ENCODE measurements at places on chromosomes 3 and 15.

DNA sequence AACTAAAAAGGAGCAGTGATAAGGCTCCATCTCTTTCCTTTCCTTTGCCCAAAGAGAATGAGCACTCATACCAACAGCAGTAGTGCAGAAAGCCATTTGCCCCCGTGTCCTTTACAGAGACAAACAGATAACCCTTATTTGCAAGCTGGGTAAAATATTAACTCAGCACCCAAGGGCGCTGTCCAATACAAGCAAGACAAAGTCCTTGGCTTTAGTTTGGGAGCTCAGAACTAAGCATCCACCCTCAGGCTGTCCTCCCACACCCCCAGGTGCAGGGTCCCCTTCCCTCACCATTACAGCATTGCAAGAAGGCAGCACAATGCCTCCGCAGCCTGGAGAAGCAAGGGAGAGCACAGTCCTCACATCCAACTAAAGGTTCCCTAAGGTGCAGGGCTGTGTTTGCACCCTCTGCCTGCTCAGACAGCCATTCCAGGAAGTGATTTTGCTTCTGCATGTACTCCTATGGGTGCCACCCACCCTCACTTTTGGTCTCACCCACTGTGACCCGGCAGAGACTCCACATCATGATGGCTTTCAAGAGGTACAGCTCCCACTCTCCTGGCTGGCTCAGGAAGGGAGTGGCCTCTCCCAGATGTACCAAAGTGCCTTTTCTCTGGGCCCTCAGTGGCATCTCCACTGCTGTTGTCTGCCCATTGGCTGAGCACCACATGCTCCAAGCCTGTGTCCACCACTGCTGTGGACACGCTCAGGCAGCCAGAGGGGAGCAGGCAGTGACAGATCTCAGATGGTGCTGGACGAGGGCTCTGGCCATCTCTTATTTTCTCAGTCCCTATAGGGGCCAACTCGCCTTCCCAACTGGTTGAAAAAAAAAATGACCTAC is 34.1 kb upstream of the HES1 start:
- H3K27ac ChIP-seq, result no peak overlapping the region
- H3K36me3 ChIP-seq, result peaks cover 9% of the 10 kb centered on the region

- no peaks in the 10 kb centered on the region for H3K27me3 ChIP-seq
- H3K4me3 ChIP-seq, result peak overlapping the region; percentile 64
- DNase-seq, result no peak
- peaks cover 36% of the 10 kb centered on the region for H3K4me1 ChIP-seq
- no peaks in the 10 kb centered on the region for H3K36me3 ChIP-seq
These were observed 59.4 kb upstream of the IMPG2 start for GRCh38 chr3:101379658-101380376.

DNA sequence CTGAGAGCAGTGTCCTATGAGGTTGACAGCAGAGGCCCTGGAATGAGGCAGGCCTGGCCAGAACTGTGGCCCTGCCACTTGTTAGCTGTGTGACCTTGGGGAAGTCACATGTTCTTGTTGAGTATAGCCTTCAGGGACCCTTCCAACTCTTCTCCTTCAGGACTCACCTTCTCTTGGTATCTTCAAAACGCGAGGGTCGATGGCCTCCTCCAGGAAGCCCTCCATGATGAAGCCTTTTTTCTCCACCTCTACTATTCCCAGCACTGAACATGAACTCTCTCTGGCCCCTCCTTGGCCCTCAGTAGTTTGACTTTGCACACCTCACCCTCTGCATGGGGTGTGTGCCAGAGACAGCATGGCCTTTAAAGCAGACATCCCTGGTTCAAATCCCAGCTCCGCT is 195.1 kb upstream of the LINGO1 start:
- H3K27me3 ChIP-seq, result peaks cover 48% of the 10 kb centered on the region
- H3K27ac ChIP-seq, result no peak overlapping the region
- H3K4me3 ChIP-seq, result no peak overlapping the region
- H3K4me1 ChIP-seq, result peaks cover 4% of the 10 kb centered on the region
- no peak for DNase-seq
- H3K36me3 ChIP-seq, result no peaks in the 10 kb centered on the region

- DNase-seq, result no peak
- peaks cover 51% of the 10 kb centered on the region for H3K36me3 ChIP-seq
- no peaks in the 10 kb centered on the region for H3K4me1 ChIP-seq
- no peak overlapping the region for H3K4me3 ChIP-seq
These were observed 19.4 kb upstream of the ALPK3 start for GRCh38 chr15:84797801-84798200.

DNA sequence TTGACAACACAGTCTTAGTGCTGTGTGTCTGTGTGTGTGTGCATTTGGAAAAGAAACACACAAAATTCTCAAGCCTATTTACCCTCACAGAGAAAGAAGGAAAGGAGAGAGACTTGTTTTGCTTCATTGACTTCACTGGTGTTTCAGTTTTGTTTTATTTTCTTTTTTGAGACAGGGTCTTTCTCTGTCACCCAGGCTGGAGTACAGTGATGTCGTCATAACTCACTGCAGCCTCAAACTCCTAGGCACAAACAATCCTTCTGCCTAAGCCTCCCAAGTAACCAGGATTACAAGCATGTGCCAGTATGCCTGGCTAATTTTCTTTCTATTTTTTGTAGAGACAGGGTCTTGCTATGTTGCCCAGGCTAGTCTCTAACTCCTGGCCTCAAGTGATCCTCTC is 636.9 kb downstream of the TAFA4 start:
- H3K4me3 ChIP-seq, result no peak overlapping the region
- no peak for DNase-seq
- H3K4me1 ChIP-seq, result peaks cover 1% of the 10 kb centered on the region
- H3K27me3 ChIP-seq, result no peaks in the 10 kb centered on the region
- no peaks in the 10 kb centered on the region for H3K36me3 ChIP-seq

DNA sequence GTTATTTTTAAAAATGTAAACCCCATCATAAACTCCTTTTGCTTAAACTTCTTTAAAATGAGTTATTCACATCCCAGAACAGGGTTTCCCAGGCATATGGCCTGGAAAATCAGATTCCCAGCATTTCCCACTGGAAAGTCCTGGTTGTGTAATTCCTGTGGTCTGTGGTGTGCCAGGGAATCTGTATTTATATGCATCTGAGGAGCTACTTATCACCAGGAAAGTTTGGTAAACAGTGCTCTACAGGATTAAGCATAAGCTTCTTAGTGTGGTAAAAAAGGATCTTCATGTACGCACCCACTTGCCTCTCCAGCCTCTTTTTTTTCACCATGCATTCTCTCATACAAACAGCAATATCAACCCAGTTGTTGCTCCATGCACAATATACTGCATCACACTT is 28.2 kb downstream of the MEIS2 start:
- H3K27me3 ChIP-seq, result peaks cover 6% of the 10 kb centered on the region
- H3K4me3 ChIP-seq, result no peak overlapping the region
- no peak overlapping the region for H3K27ac ChIP-seq
- no peak for DNase-seq

- H3K27me3 ChIP-seq, result no peaks in the 10 kb centered on the region
- no peak overlapping the region for H3K27ac ChIP-seq
- no peak overlapping the region for H3K4me3 ChIP-seq
- DNase-seq, result no peak
- H3K4me1 ChIP-seq, result no peaks in the 10 kb centered on the region
- no peaks in the 10 kb centered on the region for H3K36me3 ChIP-seq
These were observed 682.1 kb downstream of the MECOM start for GRCh38 chr3:168981396-168981795.

GRCh38 chr3:68206524-68207117 is 552.2 kb upstream of the SUCLG2 start:
- no peak for DNase-seq
- no peaks in the 10 kb centered on the region for H3K27me3 ChIP-seq
- H3K4me3 ChIP-seq, result no peak overlapping the region

DNA sequence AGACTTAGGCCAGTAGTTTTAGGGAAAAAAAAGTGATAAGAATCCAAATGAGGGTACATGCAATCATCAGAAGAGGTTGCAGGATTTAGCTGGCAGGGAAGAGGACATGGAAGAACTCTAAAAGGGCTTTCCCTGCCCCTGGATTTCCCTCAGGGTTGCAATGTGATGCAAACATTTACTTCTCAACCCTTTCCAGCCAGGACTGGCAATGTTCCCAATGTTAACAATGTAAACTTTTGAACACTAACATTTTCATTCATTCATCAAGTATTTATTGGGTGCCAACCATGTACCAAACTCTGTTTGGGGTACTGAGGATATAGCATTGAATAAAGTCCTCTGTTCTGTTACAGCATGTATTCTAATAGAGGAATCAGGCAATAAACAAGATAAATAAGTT is 349.4 kb upstream of the LRRC3B start:
- no peaks in the 10 kb centered on the region for H3K27me3 ChIP-seq
- H3K4me3 ChIP-seq, result no peak overlapping the region
- H3K36me3 ChIP-seq, result no peaks in the 10 kb centered on the region
- no peaks in the 10 kb centered on the region for H3K4me1 ChIP-seq

DNA sequence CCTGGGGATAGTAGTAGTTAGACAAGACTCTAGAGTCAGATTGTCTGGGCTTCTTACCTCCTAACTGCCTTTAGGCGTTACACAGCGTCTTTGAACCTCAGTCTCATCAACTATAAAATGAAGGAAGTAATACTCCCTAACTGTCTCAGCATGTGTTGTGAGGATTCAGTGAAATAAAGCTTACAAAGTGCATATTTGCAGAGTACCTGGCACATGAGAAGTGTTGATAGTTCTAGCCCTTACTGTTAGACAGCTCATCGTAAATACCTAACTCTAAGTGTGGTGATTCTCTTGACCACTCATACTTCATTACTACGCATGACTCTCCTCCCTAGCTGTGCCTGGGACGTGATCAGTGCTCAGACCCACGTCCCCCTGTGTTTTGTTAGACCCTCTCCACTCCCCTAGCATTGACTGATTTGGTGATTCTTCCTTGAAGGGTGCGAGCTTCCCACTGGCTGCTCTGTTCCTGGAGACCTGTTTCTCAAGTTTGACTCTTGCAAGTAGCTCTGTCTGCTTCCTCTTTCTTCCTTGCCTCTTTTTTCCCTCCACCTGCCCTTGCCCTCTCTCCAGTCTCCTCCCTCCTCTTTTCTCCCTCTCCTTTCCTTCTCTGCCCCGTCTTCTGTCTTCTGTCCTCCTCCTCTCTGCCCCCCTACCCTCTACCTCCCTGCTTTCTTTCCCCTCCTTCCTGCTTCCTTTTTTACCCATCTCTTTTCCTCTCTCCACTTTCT is 124.2 kb downstream of the SLC25A26 start:
- no peaks in the 10 kb centered on the region for H3K36me3 ChIP-seq
- peak overlapping the region; percentile 57 for H3K27ac ChIP-seq
- no peaks in the 10 kb centered on the region for H3K27me3 ChIP-seq
- H3K4me3 ChIP-seq, result no peak overlapping the region

- peaks cover 80% of the 10 kb centered on the region for H3K36me3 ChIP-seq
- no peaks in the 10 kb centered on the region for H3K27me3 ChIP-seq
- peak overlapping the region; percentile 100 for H3K27ac ChIP-seq
These were observed 4.8 kb downstream of the CHD2 start for GRCh38 chr15:92904722-92905571.

DNA sequence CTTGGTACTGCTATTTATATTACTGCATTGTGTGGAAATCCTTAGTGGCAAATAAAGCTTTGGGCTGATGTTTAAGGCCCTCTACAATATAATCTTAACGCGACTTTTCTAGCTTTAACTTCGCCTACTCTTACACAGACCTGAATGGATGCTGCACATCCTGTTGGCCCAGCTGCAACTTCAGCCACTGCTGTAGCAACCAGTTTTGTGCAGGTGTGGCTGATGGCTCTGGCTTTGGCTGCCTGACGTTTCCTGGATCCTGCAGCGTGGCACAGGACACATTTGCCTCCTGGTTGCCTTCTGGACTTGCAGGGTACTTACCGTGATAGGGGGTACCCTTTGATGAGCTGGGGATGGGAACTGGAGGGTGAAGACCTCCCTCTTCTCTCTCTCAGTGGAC is 20.2 kb upstream of the ERICH6 start:
- peak overlapping the region; percentile 61 for H3K27ac ChIP-seq
- peaks cover 3% of the 10 kb centered on the region for H3K36me3 ChIP-seq
- no peak for DNase-seq
- H3K4me1 ChIP-seq, result no peaks in the 10 kb centered on the region

DNA sequence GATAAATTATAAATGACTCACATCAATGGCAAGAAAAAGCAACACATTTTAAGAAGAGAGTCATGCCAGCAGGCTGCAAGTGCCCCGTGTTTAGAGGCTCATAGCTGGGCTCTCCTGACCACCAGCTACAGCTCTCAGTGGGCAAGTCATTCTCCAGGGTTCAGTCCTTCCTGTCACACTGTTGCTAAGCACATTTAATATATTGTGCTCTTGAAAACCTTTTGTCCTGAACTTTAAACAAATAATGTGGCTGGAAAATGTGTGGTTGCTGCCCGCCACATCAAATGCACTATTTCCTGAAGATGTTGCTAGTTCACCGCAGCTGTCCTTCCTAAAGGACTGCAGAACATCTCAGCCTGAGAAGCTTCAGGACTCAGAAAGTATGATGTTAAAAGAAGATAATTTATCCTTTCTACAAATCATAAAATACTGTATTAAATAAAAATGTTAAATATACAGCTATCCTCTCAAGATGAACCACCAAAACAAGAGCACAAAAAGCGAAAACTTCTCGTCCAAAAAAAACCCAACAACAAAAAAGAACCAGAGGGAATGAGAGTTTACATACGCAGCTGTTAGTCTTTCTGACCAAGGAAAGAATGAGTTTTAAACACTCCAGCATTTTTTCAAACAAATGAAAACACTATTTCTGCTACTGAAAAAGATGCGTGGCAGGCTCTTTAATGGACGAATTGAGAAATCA is 951 bp downstream of the TARS3 start:
- DNase-seq, result peak; percentile 7
- peak overlapping the region; percentile 89 for H3K27ac ChIP-seq
- peaks cover 50% of the 10 kb centered on the region for H3K36me3 ChIP-seq
- H3K4me1 ChIP-seq, result peaks cover 18% of the 10 kb centered on the region
- peak overlapping the region; percentile 89 for H3K4me3 ChIP-seq
- H3K27me3 ChIP-seq, result no peaks in the 10 kb centered on the region

- H3K27me3 ChIP-seq, result no peaks in the 10 kb centered on the region
- H3K36me3 ChIP-seq, result no peaks in the 10 kb centered on the region
- DNase-seq, result no peak
- no peak overlapping the region for H3K4me3 ChIP-seq
These were observed 15.2 kb downstream of the PRICKLE2 start for GRCh38 chr3:64209866-64210621.

DNA sequence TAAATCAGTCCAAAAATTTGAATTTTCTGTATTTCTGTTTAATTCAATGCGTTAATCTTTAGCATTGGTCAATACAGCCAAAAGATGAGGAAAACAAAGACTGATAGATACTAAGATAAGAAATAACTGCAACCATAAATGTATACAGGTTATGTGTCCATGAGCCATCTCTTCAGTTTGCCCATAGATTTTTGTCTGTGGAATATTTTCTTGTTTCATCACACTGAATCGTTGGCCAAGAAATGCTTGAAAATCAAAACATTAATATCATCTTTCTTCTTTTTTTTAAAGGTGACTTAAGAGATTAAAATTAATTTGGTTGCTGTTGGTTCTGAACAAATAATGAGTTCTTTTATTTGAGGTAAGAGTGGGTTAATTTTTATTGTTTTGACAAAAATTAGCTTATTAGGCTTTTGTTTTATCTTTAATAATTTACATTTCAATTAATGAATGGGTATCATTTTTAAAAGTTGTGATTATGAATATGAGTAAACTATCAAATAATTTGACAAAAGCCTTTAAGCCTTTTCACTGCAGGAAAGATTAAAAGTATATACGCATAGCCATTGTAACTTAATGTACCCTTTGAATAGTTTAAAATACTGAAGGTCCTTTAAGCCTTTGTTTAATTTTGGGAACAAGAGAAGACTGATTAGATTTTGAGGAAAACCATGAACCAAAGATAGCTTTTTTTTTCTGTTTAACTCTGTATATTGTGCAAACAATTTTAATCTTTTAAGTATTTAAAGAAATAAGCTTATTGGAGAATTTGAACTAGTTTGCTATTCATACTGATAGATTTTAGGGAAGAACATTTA is 14.7 kb upstream of the CHD2 start:
- H3K4me3 ChIP-seq, result peak overlapping the region; percentile 91
- H3K36me3 ChIP-seq, result peaks cover 91% of the 10 kb centered on the region
- no peaks in the 10 kb centered on the region for H3K27me3 ChIP-seq
- H3K4me1 ChIP-seq, result peaks cover 30% of the 10 kb centered on the region
- peak overlapping the region; percentile 99 for H3K27ac ChIP-seq
- no peak for DNase-seq

All from effector memory CD8-positive, alpha-beta T cell (primary cell).